ENCODE measurements at places on chromosomes 5 and 9.

DNA sequence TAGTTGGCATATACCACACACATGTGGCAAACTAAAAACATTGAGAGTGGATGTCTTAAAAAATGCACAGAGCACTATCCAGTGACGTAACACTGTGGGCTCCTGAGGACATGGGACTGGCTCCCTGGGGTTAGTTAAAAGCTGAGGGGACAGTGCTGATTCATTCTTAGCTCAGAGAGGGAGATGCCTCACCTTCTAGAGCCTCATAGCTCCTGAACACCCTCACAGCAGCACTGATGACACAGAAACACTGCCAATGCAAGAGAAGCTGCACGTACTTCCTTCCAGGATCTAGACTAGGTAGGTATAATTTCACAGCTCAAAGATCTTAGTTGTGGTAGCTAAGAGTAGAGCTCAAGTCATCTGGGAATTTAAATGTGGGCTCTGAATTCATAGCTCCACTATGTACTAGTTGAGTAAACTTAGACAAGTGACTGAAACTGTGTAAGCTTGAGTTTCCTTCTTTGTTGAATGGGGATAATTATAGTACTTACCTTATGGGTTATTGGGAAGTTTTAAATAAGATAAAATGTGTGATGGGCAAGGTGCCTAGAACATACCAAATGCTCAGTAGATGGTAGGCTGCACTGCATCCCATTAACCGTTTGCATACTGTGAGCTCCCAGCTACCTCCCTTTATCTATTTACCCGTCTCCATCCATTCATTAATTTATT lies 279.9 kb downstream of the ASTN2 start:
- DNase-seq: no peak

DNA sequence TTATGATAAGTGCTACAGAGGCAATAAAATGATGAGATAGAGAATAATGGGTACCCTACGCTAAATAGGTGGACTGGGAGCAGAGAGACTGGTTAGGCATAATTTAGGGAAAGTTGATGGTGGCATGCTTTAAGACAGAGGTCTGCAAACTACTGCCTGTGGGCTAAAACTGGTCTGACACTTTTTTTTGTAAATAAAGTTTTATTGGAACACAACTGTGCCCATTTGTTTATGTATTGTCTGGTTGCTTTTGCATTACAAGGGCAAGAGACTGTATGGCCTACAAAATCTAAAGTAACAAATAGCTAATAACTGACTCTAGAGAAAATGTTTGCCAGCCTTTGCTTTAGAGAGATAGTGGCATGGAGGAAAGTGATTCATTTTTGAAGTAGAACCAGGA lies 2.5 kb downstream of the ERCC6L2 start:
- no peak for DNase-seq

- no peak for DNase-seq
Measured at GRCh38 chr9:3332802-3333201, 193.0 kb downstream of the RFX3 start.

GRCh38 chr9:133158695-133159094 lies 5.0 kb downstream of the GBGT1 start:
- DNase-seq: no peak

- peak; percentile 44 for DNase-seq
Measured at GRCh38 chr5:55936100-55936693, 58.6 kb downstream of the IL6ST start.

GRCh38 chr9:3775968-3776367 lies 250.2 kb upstream of the RFX3 start:
- no peak for DNase-seq

DNA sequence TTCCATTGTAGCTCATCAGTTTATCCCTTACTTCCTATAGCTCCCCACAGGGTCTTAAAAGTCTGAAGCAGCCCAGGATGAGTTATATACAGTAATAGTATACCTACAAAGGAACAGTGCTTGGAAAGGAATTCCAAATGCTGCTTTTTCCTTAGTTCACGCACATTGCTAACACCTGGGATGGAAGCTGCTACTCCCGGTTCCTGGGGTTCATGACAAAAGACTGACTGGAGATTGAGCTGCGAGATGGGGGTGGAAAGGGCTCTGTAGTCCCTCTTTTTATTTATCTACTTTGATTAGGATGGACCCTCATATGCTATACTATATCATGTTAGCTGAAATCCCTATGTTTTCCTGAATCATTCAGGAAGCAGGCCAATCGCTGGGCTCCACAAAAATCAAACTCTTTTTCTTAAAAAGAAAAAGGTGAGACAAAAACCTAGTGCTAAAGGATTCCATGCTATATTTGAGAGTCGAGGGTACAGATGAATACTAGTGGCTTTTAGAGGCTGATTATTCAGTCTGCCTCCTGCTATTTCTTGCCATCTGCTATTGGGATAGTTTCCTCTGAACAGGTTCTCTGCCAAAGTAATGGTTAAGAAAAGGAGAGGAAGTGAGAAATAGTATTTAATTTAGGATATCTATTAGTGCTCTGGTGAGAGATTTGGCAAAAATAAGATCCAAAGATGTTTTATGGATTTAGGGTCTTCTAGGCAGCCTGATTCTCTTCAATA lies 81.2 kb downstream of the MRPS27 start:
- no peak for DNase-seq

DNA sequence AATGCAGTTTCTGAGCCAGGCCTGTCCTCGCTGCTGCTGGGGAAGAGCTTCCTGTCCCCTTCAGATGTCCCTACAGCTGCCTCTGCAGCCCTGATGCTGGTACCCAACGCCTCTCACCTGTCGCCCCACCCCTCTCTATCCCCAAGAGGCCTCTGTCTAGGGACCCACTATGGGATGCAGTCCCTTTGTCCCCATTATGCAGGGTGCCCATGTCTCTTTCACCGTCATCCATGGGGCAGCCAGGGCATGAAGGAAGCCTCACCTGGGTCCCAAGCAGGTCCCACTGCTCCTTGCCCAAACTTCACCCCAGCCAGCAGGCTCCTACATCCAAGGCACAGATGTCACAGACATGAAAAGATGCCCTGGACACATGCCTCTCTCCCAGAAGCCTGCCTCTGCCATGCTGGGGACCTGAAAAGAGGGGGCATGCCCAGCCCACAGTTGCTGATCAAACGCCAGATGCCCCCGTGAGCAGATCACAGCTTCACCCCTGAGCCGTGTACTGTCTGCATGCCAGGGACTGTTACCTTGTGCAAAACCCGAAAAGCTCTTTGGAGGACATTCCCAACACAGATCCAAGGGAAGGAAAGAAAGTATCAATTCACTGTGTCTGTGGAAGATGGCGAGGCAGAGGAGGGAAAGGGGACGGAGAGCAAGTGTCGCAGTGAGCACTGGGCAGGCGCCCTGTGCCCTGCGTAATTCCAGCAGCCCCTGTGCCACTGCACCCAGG lies 81.0 kb downstream of the ADAMTS2 start:
- DNase-seq: no peak

DNA sequence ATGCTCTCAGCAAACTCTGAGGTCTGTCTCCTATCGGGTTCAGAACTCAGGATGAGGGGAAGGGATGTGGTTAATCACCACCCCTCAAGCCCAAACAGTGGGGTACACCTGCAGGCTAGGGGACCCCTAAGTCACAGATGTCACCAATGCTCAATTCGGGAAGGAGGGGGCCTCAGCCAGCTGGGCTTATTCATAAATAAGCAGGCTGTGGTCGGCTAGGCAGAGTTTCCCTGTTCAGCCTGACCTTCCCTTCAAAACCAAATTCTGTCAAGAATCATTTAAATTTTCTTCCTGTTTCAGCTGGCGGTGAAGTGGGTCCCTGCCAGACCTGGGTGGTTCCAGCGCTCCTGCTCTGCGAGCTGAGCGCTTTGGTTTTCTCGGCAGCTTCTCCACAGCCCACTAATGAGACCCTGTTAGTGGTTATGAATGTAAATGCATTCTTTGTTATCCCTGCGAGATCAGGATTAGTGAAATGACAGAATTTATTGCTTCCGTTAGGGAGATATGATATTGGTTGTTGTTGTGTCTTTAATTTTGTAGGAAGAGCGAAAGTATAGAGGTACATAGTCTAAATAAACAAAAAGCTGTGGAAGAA lies 68.3 kb downstream of the AK8 start:
- no peak for DNase-seq

GRCh38 chr9:69606089-69606488 lies 66.1 kb downstream of the APBA1 start:
- no peak for DNase-seq

- DNase-seq: no peak
Measured at GRCh38 chr9:108181441-108181840, 674.3 kb downstream of the ACTL7B start.

GRCh38 chr9:87596862-87597261 lies 99.2 kb downstream of the DAPK1 start:
- no peak for DNase-seq

DNA sequence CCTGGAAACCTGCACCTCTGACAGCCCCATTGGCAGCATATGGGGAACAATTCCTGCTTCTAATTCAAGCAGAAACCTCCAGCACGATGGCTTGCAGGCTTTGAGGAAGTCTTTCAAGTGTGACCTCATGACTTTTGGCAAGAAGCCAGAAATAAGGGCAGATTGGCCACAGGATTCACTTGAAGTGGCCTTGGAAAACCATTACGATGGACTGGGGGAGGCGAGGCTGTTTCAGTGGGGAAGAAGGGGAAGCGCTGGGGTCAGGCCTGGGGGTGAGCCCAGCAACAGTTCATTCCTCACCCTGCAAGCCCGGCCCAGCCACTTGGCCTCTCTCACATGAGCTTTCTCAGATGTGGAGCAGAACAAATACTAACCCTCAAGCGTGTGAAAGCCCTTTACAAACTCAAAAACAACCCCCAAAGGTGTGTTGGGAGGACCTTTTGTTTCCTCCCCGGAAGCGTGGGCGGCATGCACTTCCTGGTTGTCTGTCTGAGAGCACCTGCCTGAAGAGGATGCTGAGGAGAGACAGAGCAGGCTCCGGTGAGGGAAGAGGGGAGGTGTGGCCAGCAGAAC lies 26.9 kb upstream of the EEIG1 start:
- DNase-seq: peak; percentile 70

DNA sequence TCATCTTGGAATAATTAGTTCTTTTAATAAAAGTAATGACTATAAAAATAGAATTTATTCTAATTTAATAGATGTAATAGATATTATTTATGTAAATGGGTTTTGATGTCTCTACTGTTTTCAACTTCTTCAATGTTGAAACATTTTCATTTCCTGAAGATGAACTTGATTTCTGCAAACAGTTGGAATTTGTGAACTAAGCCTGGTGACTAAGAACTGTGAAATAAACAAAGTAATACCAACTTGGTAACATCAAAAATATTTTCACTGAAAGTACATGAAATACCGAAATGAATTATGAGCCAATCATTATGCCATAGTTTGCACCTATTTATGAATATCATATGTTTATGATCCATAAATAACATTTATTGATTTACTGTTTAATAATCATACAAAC lies 143.8 kb upstream of the FGF10 start:
- DNase-seq: no peak

DNA sequence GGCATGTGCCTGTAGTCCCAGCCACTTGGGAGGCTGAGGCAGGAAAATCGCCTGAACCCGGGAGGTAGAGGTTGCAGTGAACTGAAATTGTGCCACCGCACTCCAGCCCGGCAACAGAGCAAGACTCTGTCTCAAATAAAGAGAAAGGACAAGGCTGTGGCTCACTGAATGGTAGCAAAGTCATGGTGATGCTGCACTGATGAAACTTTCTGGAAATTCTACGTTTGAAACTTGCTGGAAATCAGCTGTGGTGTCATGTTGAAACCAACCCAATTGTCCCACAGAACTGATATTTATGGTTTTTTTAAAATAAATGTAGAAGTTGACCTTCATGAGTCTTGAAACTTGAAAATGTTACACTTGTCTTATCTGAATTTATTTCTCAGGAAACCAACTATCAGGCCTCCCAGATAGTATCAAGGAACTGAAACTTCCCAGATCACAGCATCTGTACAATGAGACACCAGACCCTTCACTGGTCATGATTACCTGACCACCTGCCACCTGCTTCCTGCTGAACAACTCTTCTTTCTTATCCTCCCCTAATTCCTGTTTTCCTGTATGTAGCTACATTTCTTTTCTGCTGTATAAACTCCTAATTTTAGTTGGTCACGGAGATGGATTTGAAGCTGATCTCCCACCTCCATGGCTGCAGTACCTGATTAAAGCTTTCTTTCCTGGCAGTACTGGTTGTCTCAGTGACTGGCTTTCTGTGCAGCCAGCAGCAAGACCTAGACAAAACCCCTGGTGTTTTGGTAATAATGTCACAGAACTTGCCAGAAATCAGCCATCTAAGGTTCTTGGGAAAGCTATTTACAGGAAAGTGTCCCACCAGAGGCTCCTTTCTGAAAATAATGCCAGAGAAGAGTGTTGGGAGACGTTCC lies 5.6 kb upstream of the TBC1D13 start:
- no peak for DNase-seq

DNA sequence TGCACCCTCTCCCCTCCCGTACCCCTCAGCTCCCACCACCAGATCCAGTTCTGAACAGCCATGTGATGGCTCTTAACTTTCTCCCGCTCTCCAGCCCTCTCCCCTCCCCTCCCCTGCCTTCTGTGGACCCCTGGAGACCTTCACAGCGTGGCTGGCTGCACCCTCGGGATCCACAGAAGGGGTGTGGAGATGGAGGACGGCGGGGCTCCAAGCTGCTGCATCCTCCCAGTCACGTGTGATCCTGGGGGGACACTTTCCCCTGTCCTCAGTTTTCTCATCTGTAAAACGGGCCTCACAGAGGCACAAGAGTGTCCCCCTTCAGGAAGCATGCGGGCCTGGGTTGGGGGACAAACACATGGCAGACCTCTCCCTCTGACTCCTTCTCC lies 276.0 kb upstream of the MVB12B start:
- no peak for DNase-seq

DNA sequence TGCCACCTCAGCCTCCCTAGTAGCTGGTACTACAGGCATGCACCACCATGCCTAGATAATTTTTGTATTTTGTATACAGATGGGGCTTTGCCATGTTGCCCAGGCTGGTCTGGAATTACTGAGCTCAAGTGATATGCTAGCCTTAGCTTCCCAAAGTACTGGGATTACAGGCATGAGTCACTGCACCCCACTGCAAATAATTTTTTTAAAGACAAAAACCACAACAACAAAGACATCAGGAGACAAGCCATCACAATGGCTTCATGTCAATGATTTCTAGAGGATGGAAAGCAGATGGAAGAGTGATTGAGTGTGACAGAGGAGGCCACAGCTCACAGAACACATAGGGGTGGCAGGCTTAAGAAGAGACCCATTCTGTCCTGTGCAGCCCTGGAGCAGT lies 97.9 kb upstream of the PCSK1 start:
- no peak for DNase-seq

DNA sequence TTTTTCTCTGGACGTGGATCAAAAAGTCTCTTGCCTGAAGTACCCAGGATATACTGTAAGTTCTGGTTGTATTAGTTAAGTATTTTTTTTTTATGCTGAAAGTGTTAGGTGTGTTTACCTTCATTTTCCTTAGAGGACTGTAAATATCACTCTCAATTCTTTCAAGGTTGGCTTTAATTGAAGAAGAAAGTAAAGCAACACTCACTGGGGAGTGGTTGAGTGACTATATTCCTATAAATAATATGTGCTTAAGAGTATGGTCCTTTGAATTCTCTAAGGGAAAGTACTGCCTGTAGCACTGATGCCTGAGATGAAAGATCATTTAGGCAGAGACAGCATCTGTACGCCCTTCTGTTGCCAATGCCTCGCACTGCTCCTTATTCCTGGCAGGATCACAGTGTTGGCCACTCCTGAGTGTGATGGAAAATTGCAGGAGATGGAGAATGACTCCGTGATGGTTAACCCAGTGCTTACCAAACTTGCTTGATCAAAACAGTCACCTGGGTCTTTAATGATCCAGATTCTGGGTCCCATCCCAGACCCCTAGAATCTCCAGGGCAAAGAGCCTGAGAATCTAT lies 182.0 kb upstream of the MPDZ start:
- DNase-seq: no peak
